ENCODE measurements at places on chromosomes 6 and 20.
A peak's percentile ranks its signal among the peaks of the same experiment; 100 is the strongest.

DNA sequence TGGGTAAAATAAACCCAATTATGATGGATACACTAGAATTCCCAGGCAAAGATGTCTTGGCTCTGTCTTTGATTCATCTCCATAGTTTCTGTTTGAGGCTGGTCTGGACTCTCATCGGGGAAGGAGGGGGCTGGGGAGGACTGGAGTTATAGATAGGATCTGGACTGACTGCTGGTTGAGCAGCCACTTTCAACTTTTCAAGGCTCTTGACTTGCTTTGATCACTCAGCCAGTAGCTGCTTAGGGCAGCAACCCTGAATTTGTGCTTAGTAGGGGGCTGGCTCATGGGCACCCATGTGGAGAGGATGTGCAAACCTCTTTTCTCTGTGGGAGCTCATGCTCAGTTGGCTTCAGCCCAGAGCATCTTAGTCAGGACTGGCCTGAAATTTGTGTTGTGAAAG lies 114.0 kb upstream of the NEDD9 start:
- no peak for DNase-seq

- DNase-seq, result no peak
These were observed 10.5 kb downstream of the PCNA start for GRCh38 chr20:5109276-5109675.

DNA sequence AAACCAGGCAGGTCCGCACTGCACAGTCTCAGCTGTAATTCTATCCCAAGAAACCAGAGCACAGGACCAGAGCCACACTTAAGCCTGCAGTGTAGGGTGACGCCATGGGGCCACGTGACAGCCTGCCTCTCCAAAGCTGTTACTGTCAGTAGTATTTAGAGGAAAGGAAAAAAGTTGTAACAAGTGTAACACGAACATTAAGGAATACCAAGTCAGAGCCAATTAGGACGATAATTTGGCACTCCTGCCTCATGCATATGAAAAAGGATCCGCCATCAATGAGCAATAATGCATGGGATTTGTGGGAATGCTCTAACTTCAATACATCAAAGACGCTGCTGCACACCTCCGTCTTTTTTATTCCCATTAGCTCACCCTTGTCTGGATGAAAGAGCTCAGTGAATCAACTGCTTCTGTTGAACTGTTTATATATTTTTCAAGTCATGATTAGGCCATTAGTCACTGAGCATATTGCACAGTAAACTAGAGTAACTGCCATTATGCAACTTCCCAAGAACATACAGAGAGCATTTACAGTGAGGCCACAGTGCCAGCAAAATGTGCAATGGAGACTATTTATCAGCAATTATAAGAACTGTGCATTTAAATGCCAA lies 79.9 kb downstream of the ATXN1 start:
- peak; percentile 20 for DNase-seq

- DNase-seq, result no peak
These were observed 98.1 kb downstream of the MYLK4 start for GRCh38 chr6:2652611-2653010.

- DNase-seq, result no peak
These were observed 43.4 kb downstream of the SPDEF start for GRCh38 chr6:34512738-34513115.

DNA sequence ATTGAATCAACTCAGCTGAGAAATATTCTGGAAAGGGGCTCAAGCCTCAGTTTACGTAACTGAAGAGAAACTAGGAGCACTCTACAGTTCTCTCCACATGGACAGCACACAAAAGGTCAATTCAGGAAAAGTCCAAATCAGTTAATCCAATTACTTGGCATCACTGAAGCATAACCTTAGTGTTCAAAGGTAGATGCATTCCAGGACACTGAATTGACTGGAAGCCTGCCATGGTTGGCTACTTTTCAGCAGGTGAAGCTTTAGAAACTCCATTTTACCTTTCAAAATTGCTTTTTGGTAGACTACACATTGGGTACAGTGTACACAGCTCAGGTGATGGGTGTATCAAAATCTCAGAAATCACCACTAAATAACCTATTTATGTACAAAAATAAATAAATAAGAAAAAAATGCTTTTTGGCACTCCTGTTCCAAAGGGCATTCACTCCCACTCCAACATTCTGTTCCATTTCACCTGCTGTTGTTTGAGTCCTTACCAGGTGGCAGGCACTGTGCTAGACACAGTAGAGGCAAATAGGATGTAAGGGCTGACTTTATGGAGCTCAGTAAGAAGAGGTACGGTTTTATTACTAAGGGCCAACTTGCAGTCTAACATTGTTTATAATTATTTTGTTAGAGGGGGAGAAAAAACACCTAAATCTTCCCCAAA lies 153.4 kb downstream of the FAXC start:
- no peak for DNase-seq

DNA sequence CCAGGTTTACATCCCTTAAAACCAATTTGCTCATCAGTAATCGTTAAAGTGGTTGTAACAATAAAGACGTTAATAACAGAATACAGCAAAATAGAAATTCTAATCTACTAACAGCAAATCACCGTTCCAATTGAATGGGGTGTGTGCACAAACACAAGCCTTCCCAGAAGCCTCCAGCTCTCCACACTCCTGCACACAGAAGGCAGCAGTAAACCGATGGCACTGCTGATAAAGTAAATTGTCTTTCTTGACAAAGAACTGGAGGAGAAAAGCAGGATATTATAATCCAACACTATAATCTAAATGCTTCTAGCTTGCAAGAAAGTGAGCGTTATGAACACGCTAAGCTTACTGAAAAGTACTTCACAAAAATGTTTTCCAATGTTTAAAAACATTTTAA lies 7.0 kb downstream of the ZNF217 start:
- no peak for DNase-seq

- DNase-seq, result no peak
These were observed 612.9 kb upstream of the BTBD3 start for GRCh38 chr20:11304795-11305194.

DNA sequence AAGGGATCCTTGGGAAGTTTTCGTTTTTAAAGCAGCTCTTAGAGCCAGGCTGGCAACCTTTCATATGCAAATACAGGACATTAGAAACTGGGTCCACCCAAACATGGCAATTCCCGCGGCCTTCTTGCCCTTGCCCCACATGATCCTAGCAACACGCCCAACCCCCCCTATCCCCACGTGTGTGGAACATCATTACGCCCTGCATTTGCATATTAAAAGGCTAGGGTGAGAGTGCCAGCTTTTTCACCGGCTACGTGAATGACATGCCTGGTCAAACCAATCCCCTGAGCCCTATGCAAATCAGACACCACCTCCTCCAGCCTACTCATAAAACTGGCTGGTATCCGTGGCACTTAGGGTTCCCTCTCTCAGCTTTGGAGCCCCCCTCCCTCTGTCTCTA lies 88.1 kb downstream of the TNFRSF21 start:
- no peak for DNase-seq

DNA sequence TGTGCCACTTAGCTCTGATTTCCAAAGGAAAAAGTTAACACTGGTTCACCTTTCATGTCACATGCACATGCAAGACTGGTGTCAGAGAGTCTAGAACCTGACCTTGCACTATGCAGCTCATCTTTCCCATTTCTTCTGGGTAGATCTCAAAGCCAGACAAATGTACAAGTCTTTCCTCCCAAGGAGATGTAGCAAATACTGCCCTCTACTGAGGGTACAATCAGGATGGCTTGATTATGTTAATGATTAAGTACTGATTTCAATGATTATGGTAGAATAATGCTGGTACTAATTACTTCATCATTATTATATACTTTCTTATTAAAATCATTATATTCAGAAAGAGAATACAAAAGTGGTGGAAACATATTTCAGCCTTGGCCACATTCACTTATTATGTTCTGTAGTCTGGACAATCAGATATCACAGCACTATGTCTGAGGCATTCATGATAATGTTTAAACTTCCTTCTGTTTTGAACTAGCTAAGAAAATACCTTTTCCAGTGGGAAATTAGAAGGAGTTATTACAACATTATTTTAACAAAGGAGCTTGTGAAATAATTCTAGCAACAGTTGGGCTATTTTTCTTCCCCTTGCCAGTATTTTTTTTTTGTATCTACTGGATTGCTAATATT lies 68.5 kb upstream of the FOXO3 start:
- DNase-seq, result peak; percentile 74

- DNase-seq, result no peak
These were observed 25.3 kb downstream of the CEBPB start for GRCh38 chr20:50215926-50216325.

DNA sequence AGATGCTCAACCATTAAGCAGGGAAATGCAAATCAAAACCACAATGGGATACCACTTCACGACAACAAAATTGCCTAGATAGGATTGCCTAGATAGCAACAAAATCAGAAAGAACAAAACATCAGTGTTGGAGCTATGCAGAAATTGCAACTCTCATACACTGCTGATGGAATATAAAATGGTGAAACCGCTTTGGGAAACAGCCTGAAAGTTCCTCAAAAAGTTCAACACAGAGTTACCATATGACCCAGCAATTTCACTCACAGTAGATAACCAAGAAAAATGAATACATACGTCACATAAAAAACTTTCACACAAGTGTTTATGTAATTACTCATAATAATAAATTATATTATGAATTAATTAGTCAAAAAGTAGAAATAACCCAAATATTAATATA lies 78.3 kb downstream of the MAFB start:
- no peak for DNase-seq

DNA sequence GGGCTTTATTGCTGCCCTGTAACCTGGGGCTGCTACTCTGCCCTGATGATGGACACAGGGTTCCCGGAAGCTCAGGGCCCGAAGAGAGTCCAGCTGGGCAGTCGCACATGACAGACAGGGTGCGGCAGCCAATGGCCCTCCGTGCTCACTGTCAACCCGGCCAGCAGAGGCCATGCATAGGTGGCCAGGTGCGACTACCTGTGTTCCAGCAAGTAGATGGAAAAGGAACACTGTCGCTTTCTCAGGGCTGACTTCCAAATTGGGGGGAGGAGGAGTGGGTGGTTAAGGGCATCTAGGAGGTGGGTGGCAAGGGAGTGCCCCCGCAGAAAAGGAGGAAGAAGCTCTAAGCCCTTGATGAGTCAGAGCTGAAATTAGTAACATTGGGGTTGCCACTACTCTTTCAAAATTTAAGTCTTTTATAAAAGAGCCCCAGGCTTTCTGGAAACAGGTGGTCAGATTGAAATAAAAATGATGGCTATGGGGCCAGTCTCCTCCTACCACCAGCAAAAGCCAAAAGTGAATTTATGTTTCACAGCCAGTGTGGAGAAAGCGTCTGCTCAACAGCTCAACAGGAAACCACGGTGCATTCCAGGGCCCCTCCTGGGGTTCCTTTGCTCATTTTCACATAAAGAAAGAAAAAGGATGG lies 2.3 kb upstream of the RAMACL start:
- no peak for DNase-seq

GRCh38 chr6:53070806-53071205 lies 5.6 kb downstream of the FBXO9 start:
- no peak for DNase-seq

DNA sequence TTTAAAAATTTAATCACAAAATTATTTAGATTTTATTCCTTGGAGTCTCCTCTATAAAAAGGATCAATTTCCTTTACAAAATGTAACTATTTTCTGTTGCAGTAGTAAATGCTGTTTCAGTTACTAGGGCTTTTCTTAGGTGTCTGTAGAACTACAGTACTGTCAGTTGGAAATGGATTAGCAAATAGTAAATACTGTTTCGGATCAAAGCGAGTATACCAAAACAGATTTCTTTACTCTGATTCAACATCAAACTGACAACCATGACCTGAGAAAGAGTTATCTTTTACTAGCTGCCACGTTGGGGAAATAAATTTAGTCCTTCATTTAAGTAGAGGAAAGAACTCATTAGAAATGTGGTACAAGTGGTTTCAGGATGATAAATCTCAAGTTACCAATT lies 172.5 kb downstream of the HS3ST5 start:
- DNase-seq, result no peak

DNA sequence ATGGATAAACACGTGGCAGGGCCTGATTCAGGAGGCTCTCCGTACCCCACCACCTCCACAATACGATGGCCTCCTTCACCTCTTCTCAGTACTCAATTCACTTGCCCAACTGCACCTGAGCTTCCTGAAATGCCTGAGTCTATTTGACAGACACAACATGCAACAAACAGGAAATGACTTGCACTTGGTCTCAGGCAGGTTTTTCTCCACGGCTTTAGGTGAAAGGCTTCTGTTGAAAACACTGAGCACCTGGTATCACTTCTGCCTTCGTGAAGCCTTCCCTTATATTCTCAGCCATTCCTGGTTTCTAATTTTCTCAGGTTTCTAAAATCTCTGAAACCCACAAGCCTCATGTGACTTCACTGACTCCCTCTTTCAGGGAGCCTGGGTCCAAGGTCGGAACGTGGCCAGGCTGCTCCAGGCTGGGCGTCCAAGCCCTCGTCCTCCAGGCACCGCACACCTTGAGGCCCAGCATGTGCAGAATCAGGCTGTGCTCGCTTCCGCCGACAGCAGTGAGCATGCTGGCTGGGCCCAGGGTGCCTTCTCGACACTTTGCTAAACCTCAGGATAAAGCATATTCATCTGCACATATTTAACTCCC lies 34.7 kb downstream of the TAF4 start:
- no peak for DNase-seq

DNA sequence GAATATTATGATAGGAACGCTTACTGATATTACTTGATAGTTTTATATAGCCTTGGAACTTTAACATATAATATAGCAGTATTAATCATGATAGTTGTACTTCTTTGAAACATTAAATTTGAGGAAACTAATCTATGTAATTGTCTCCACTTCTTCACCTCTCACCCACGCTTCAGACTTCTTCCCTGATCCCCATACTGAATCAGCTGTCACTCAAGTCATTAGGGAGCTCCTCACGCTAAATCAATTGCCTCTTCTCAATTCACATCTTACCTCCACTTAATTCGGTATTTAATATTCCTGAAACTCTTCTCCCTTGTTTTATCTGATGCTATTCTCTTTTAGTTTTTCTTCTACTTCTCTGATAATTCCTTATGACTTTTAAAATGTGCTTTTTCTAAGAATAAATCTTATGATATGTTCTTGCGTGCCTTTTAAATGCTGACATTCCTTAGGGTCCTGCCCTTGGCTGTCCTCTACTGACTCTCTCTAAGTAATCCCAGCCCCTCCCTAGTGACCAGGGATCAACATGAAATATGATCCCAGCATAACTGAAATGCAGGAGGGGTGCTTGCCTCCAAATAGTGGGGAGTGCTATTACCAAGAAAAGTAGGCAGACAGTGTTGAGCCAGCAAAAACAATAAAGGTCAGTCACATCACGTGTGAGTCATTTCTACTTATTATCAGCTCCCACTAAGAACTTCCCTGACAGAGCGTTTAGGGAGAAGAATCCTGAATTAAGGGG lies 9.9 kb downstream of the ANKRD66 start:
- no peak for DNase-seq

GRCh38 chr20:24763386-24764026 lies 185.6 kb upstream of the CST7 start:
- no peak for DNase-seq

- DNase-seq, result peak; percentile 11
These were observed 17.0 kb downstream of the ADGRB3 start for GRCh38 chr6:68652117-68652536.

- no peak for DNase-seq
These were observed 8.5 kb downstream of the GCM2 start for GRCh38 chr6:10873374-10873773.

Data from NCI-H69 (cell line).